ENCODE measurements at places on chromosomes 3 and 15.

DNA sequence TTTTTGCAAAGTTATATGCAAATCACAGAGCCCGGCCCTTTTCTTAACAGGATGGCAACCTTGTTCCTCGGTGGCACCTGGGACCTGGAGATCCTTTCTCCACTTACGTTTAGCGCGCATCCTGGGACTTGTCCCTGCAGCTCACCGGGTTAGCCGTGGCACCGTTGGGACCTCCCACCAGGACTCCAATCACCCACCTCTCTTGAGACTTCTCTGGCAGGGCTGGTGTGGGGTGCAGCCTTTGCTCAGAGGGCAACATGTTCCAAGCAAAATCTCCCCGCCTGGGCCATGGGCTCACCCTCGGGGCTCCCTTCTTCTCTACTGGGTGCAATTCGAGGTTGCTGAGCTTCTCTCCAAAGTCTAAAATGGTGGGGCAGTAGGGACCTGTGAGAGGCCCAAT, 211.9 kb upstream of the UMPS start:
- no peak for DNase-seq

GRCh38 chr15:51846463-51847230, 17.2 kb downstream of the TMOD3 start:
- no peak for DNase-seq

DNA sequence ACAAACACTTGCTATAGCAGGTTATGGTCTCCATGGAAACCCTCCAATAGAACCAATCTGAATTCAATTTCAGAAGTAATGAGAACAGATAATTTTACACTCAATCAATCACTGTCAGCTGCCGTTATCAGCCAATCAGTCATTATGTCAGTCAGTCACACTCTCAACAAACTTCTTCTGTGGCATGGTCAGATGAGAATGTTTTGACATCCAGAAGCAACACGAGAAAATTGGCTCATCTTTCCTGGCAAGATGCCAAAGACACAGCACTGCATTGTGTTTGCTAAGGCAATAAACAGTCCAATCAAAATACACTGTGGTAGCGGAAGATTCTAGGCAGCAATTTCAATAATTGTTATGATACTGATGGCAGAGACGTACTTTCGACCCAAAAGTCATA, 190.7 kb downstream of the RORA start:
- DNase-seq: no peak

DNA sequence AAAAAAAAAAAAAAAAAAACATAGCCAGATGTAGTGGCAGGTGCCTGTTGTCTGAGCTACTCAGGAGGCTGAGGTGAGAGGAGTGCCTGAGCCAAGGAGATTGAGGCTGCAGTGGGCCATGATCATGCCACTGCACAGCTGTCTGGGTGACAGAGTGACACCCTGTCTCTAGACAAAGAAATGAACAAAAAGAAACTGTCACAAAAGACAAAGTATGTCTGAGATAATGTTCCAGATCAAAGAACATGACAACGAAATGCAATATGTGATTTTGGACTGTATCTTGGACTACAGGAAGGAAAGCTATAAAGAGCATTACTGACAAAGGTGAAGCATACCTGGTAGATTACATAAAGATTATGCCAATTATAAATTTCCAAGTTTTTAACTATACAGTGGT, 862.8 kb downstream of the ROBO2 start:
- no peak for DNase-seq

DNA sequence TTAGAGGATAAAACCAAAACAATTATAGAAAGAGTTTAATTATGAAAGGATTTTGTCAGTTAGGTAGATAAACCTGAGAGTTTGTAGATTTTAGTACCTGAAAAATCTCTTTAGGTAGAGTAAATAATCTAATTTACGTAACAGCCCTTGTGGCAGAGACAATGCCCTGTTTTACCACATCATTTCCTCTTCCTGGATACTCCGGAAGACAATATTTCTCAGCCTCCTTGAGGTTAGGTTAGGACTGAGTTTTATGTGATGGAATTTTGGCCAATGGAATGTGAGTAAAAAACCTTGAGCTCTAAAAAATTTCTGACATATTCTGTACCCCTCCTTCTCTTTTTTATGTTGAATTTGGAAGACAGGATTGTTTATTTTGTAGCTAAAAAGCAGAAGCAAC, 50.7 kb upstream of the TPRG1 start:
- no peak for DNase-seq

- DNase-seq: no peak
These were observed 65.9 kb downstream of the POLR2M start for GRCh38 chr15:57772223-57772957.

DNA sequence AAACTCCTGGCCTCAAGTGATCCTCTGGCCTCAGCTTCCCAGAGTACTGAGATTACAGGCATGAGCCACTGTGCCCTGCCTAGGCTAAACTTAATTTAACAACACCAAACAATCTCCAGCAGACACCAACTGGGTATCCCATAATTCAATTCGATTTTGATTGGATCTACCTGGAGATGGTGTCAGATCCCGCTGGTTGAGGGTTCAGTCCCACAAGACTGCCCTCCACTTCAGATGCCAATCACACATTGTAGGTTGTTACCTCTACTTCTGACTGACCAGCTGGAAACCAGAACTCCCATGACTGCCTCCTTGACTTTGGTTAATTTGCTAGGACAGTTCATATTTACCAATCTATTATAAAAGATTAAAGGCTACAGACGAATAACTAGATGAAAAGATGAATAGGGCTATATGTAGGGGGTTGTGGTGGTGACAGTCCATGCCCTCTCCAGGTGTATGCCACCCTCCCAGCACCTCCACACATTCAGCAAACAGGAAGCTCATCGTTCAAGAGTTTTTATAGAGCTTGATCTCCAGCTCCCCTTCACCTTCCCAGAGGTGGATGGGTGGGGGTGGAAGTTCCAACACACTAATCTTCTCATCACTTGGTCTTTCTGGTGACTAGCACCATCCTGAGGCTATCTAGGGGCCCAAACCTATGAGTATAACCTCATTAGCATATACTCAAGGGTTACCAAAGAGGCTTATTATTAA, 9.3 kb downstream of the B2M start:
- DNase-seq: no peak

DNA sequence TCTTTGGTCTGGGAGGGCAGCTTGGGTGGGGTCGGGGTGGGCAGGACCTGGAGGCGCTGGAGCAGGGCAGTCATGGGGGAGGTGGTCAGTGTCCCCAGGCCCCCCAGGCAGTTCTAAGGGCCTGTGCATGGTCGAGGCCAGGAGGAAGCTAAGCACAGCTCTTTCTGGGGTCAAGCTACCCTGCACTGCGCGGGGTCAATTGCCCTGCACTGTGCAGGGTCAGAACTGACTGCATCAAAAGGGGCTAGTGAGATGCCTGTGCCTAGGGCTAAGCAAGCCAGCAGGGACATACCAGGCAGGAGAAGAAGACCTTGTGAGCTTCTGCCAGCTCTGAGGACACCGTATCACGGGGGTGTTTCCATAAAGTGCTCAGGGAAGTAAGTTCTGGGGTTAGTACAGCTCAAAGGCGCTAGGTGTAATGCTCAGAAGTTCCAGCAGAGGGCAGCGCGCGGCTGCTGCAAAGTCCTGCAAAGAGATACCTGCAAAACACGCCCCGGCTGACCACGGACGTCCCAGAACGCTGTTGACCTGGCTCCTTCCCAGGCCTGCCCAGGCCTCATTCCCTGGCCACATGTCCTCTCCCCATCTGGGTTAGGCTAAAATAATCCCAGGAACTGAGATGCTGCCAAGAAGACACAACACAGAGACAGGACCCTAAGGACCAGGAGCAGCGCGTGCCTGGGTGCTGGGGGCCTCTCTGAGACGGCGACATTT, 18.8 kb upstream of the IQSEC1 start:
- DNase-seq: peak; percentile 49

DNA sequence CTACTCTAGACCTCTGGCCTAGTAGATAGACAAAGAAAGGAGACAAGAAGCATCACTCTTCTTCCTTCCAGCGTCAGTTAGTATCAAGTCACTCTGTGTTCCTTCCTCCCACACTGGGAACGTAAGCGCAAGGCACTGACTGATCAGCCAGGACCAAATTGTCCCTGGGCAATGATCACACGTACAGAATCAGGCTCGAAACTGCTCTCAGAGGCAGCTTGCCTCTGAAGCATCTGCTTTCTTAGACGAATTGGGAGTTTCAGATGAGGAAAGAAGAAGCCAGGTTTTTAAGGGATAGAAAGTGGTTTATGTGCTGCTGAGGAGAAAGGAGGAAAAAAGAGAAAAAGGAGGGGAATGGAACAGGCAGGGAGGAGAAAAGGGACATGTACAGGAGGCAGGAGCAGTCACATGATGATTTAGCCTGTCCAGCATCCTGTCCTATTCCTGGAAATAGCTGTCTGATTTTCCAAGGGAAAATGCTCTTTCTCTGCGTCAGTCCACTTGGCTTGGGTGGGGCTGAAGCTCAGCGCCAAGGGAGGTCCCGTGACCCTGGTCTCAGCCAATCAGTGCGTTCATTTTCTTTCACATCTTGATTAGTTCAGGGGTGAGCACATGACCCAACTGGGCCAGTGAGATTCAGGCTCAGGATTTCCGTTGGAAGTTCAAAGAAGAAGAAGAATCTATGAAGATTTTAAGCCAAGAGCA, 102.0 kb upstream of the PRICKLE2 start:
- no peak for DNase-seq

DNA sequence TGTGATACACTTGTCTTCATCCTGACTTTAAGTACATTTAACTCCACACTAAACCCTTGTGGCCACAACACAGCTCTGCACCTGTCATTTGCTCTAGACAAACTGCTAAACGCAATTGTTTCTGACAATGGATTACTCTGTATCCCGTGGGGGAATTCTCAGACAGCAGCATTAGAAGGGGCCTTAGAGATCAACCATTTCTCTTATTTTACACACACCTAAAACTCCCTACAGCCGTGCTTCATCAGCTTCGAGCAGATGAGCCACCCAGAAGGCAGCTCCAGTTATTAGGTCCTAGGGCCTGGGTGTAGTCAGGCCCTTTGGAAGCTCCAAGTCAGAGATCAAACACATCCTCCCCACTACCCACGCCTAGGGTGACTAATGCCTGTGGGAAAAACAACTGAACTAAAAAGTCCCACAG, 1.3 kb upstream of the IL12A start:
- no peak for DNase-seq

- DNase-seq: no peak
These were observed 2.4 kb downstream of the DMXL2 start for GRCh38 chr15:51620122-51620521.

GRCh38 chr3:194732617-194733016, 46.9 kb downstream of the FAM43A start:
- DNase-seq: no peak

DNA sequence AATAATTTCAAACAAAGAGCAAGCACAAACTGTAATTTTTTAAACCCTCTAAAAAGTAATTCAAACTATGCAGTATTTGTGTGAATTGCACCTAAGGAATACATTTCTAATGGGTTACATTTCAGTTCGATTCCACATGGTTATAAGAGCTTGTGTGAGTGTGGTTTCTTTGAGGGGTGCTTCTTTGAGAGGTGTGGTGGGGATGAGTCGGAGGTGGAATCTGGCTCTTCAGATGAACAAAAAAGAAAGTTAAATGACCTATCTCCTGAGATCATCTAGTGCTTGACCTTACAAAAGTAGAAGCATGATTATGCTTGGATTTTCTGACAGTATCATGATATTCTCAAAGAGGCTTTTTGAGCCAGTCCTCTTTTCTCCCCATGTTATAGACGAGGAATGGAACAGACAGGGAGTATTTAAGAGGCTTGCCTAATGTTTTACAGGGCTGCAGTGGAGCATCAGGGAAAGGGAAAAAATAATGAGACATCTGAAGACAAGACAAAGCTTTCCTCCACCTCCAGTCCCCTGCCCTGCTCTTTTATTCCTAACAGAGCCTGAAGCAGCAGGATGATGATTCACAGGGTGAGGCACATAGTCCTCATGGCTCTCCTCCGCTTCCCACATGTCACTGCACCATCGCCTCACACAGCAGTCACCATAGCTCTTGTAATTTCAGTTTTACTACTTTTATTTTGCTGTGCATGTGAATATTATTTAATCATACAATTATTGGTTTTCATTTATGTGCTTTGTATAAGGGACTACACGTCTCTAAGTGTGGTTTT, 82.0 kb downstream of the LYSMD4 start:
- no peak for DNase-seq

GRCh38 chr3:12947504-12948369, 106.4 kb upstream of the RPL32 start:
- no peak for DNase-seq

GRCh38 chr3:103218146-103218545, 783.3 kb downstream of the ZPLD1 start:
- DNase-seq: no peak

- DNase-seq: no peak
These were observed 61.9 kb upstream of the RASGRP1 start for GRCh38 chr15:38626443-38627050.

DNA sequence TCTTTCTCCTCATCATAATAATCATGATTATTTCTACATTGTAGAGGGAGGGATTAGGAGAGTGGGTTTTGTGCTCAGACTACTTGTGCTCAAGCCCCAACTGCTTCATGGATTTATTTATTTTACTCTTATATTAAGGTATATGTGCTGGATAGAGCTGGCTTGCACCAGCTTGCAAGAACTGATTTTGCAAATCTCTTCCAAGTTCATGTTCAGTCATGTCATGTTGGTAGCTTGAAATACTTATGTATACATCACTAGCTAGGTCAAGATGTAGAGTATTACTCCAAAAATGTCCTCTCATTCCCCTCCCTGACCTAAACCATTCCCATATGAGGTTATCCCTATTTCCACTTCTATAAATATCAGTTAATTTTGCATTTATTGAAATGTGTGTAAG, 293.9 kb upstream of the RBMS3 start:
- no peak for DNase-seq

DNA sequence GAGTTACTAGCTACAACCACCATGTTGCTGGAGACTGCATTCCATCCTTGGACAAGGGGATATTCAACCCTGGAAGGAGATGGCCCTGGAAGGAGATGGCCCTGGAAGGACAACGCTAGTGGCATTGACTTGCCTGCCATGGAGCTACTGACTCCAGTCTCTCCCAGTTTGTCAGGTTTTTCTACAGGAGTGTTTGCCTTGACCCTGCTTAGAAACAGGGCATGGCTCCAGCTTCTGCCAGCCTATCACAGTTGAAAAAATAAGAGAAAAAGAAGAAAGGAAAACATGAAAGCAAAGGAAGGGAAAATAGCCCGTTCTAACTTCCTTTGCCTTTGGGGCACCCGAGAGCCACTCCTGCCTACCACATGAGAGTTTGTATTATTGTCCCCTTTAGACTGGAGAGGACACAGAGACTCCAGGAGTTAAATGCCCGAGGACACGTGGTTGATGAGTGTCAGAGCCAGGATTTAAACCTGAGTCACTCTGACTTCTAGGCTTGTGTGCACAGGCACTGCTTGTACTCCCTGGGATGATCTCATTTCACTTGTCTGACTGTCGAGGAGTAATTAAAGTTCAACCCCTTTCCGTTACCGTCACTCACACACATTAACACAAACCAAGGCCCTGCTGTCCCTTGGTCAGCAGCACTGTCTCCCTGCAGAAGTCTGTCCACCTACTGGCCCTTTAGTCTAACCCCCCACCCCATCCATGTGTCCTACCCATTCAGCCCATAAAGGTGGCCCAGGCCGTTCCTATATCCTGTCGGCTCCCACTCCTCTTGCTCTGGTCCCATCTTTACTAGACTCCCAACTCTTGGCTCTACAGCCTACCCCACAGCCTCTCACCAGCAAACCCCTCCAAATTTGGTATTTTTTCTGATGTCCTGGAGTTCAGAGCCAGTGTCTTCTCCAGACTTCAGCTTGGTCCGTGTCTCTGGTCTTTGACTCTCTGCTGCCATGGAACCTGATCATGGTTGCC, 46.1 kb downstream of the C2CD4A start:
- DNase-seq: no peak

- peak; percentile 7 for DNase-seq
These were observed 33.9 kb downstream of the PFN2 start for GRCh38 chr3:149936812-149937230.

GRCh38 chr3:162143180-162143579, 646.6 kb downstream of the OTOL1 start:
- DNase-seq: no peak

All from stimulated activated CD4-positive, alpha-beta T cell treated with anti-CD3 and anti-CD28 coated beads, Interleukin-1b, Interleukin-23, amount 100 ng/mL, for 1 hour (primary cell).